Amniotic epithelial cell (primary cell): ENCODE measurements at places on chromosomes 7 and 10.

DNA sequence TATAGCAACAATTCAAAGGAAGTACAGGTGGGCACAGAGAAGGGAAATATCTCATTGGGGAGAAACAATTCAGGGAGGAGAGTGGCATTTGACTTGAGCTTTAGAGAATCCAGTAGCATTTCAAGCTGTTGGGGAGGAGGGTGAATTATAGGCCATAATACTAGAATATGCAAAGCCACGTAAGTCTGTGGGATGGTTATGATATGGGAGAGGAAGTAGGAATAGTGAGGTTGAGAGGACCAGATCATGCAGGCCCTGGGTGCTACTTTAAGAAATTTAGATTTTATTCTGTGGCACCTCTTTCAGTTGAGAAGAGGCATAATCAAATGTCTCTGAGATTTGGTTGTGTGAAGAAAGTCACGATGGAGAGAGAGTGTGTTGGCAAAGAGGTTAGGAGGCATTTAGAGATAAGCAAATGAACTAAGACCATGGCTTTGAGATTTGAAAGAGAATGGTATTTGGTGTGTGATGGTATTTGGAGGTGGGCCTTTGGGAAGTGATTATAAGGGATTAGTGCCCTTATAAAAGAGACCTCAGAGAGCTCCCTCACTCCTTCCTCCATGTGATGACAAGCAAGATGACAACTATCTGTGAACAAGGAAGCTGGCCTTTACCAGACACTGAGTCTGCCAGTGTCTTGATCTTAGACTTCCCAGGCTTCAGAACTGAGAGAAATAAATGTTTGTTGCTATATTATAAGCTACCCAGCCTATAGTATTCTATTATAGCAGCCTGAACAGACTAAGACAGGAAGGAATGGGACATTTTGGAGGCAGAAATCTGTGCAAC, 15.1 kb downstream of the ADD3 start:
- no peak for DNase-seq

DNA sequence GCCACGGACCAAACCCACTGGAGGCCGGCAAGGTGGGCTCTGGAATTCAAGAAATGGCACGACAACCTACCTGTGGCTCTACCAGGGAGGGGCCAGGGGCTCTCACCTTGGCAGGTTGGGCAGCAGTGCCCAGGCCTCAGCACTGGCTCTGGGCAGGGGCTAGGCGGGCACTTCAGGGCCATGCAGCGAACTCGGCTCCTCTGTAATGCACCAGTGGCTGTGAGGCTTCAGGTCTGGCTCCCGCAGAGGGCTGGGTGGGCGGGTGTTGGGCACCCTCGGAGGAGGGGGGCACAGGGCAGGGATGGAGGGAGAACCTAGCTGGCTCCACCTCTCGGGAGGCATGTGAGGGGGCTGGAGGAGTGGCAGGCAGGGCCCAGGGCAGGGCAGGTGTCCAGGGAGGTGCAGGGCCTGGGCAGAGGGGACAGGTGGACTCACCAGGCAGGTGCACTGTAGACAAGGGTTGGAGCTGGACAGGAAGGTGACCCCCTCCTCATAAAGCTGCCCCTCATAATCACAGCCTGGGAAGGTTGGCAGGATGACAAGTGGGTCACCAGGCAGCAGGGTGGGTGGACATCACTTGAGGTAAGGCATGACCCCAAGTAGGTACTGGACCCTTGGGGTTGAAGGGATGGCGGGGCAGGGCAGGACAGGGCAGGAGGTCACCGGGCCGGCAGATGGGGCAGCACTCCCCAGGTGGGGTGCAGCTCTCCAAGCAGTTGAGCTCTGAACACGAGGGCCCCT, 6.7 kb downstream of the KCP start:
- DNase-seq = no peak

GRCh38 chr10:118980135-118980865, 49.2 kb upstream of the NANOS1 start:
- no peak for DNase-seq

- peak; percentile 8 for DNase-seq
Observed at GRCh38 chr7:15620491-15621185, 58.8 kb upstream of the AGMO start.

DNA sequence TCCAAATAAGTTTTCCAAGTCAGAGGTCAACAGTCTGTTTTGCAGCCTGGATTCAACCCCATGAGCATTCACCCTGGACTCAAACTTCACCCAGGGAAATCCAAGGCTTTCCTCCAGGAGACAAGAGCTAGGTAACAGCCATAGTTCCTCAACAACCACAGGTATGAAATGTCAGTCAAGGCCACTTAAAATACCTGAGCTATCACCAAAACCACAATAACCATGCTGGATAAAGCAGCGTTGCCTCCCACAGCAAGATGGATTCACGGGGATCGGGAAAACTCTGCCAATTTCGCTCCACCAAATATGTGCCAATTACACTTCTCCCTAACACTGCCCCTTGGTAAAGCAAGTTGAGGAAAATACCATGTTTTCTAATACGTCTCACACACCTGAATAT, 444.1 kb upstream of the KLF6 start:
- DNase-seq = no peak

- peak; percentile 71 for DNase-seq
Observed at GRCh38 chr7:114048386-114049235, 129.8 kb upstream of the PPP1R3A start.

DNA sequence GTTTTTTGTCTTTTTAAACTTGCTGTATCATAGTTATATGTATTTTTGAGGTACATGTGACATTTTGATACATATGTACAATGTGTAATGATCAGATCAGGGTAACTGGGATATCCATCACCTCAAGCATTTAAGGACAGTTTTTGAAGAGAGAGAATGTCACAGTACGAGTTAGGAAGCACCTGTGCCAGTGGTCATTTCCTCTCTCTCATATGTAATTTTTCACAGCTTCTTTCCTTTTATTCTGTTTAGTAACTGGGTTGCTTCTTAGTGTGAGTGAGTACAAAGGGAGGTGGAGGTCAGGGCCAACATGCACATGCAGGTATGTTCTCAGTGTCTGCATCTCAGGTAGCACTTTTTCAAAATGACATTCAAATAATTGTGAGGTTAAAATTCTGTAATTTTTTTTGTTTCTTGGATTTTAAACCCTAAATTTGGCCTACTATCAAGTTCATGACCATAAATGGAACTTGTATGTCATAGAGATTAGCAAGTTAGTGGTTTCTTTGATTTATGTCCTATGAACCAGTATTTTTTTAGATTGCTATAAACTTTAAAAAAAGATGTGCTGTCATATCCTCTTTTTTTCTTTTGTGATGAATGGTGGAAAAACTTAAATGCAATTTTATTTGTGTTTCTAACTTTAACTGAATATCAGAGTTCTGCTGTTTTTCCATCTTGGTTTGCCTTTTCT, 42.7 kb downstream of the SNX10 start:
- no peak for DNase-seq

- DNase-seq = no peak
Observed at GRCh38 chr10:105243381-105243780, 602.3 kb downstream of the SORCS3 start.

GRCh38 chr7:55594414-55594813, 22.1 kb upstream of the VOPP1 start:
- DNase-seq = no peak

DNA sequence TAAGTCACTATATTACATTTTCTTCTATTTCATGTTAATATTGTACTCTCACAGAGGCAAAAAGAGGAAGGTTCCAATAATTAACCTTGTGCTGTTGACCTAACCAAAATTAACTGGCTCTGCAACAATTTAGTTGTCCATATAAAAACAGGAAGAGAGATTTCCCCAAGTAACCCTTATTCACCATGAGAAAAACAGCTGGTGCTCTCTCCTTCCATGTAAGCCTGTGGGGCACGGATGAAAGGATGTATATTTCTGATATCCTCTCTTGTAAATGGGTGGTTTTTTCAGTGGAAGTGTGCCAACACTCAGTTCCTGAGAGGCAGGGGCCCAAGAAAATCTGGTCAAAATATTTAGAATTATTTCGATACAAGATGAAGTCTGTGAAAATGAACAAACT, 358.1 kb downstream of the CRPPA start:
- DNase-seq = no peak

DNA sequence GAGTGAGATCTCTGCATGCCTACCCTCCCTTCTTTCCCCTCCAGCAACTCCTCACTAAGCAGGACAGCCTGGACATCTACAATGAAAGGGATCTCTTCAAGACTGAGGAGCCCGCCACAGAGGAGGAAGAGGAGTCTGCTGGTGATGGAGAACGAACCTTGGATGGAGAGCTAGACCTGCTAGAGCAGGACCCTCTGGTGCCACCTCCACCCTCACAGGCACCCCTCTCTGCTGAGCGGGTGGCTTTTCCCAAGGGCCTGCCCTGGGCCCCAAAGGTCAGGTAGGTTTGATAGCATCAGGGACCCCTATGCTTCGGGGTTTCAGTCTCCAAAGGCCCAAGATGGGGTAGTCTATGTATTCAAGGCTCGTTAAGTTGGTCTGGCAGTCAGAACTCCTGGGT, 23.9 kb downstream of the STRIP2 start:
- no peak for DNase-seq

- DNase-seq = no peak
Observed at GRCh38 chr10:29022513-29022912, 266.4 kb upstream of the LYZL1 start.

DNA sequence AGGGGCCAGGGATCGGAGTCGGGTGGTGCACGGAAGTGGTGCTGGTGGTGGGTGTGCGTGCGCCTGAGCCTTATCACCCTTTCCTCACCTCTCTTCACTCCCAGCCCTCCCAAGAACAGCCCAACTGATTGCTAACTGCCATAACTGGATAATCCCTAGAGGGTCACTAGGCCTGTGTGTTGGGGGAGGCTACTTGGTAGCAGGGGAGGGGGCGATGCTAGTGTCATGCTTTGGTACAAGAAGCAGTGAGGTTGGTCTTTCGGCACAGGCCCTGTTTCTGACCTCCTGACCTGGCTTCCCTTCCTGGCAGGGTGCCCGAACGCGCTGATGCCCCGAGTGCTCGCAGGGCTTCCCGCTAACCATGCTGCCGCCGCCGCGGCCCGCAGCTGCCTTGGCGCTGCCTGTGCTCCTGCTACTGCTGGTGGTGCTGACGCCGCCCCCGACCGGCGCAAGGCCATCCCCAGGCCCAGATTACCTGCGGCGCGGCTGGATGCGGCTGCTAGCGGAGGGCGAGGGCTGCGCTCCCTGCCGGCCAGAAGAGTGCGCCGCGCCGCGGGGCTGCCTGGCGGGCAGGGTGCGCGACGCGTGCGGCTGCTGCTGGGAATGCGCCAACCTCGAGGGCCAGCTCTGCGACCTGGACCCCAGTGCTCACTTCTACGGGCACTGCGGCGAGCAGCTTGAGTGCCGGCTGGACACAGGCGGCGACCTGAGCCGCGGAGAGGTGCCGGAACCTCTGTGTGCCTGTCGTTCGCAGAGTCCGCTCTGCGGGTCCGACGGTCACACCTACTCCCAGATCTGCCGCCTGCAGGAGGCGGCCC, 652 bp downstream of the KAZALD1 start:
- peak; percentile 29 for DNase-seq

- DNase-seq = peak; percentile 58
Observed at GRCh38 chr10:79328737-79329504, 18.3 kb upstream of the PPIF start.

GRCh38 chr10:17512341-17513001, 58.1 kb upstream of the ST8SIA6 start:
- peak; percentile 96 for DNase-seq

GRCh38 chr7:112058686-112059085, 147.5 kb downstream of the DOCK4 start:
- no peak for DNase-seq

DNA sequence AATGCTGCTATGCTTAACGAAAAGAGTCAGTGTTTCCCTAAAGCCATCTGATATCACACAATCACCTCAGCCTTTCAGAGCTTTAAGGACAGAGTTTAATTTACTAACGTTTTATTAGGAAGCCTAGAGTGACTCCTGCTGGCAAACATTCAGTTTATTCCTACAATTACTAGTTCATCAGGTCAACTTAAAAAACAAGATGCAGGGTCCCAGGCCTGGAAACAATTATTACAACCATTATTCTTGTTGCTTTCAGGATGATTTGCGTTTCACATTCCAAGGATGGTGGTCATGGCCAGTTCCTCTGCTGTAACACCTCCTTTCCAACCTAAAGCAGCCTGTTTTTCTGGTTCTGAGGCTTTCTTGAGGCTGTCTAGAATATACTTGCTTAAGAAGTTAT, 1.5 kb upstream of the FAM53B start:
- DNase-seq = peak; percentile 74

- no peak for DNase-seq
Observed at GRCh38 chr10:31383810-31384588, 65.0 kb downstream of the ZEB1 start.

- DNase-seq = peak; percentile 80
Observed at GRCh38 chr7:101733713-101734475, 83.5 kb upstream of the CUX1 start.

- no peak for DNase-seq
Observed at GRCh38 chr7:105532709-105533460, 884 bp downstream of the RINT1 start.

DNA sequence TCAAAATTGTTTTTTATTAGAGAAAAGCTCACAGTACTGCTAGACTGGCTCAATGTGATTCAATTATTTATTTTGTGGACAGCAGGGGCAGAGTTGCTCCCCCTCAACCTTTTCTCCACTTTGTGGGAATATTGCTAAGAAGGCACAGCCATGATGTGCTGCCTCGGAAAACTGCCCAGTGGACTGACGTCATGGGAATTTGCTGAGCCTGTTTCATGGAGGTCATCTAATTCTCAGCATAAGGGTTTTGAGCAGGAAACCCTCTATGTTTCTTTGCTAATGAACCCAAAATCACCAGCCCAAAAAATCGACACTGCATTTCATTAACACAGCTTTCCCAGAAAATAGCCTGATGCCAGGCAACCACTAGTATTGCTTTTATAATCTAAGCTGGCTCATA, 228.8 kb upstream of the FAM3C start:
- DNase-seq = peak; percentile 32

DNA sequence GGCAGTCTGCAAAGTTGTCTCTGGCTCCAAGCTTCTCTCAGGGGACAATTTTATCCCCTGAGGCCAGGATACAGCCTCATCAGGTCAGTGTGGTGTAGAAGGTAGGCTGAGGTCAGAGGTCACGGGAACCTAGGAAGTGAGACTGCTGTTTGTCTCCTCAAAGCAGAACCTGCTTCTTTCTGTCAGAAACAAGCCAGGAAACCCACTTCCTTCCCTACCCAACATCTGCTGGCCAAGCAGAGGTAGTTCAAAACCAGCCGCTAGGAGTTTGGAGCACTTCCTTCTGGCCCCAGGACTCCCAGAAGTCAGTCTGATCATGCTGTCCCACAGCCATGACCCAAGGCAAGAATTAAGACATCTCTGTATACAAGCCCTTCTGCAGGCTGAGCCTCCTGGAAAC, 12.2 kb downstream of the CLRN3 start:
- no peak for DNase-seq
